ELF-1 (cell line): ENCODE measurements at places on chromosomes 6 and 20.

DNA sequence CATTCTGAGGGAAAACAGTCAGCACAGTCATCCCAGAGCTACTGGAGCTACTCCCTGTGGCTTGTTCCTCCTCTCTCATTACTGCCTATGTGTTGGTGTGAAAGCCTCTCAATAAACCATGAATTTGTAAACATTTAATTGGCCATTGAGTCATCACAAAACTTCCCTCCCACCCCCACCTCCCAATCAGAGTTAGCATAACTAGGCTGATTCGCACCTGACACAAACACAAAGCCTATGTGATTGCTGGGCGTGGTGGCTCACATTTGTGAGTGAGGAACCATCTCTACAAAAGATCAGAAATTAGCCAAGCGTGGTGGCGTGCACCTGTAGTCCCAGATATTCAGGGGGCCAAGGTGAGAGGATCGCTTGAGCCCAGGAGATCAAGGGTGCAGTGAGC is 17.1 kb upstream of the SNTA1 start:
- DNase-seq = peak; percentile 56

- DNase-seq = no peak
These were observed 428.6 kb downstream of the HACE1 start for GRCh38 chr6:104431096-104431495.

- DNase-seq = no peak
These were observed 113.3 kb upstream of the FRMD1 start for GRCh38 chr6:168192195-168192900.

DNA sequence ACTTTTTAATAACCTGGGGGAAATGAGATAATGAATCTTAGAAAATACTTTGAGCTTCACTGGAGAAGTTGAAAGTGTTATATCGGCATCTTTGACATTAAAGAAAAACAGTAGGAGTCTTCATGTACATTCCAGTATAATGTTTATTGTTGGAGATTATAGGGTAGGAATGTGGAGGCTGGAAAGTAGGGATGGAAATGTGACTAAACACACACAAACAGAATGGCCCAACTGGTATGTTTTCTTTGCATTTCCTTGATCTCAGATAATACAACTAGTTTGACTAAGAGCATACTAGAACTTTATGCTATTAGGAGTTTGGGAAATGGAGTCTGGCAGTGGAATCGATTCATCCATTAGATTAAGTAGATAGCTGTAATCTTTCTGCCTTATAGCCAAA is 10.1 kb upstream of the BAG2 start:
- no peak for DNase-seq
